Bladder microvascular endothelial cell (primary cell): ENCODE measurements at places on chromosomes 12 and 14. TPM values are rescaled to one million over a fixed set of nuclear protein-coding genes. Genes with fewer than 3 reads are reported as not detected.

The TMED10 gene
- 105 and 250 TPM in 2 replicates for total RNA-seq

The TMEM120B gene
- total RNA-seq = 3.1 and 9.8 TPM in 2 replicates

The PZP gene
- total RNA-seq = 0.94 and 1.1 TPM in 2 replicates

The FAIM2 gene
- not detected in 2 replicates for total RNA-seq

The DCN gene
- 0.50 and 0.97 TPM in 2 replicates for total RNA-seq

The RDH16 gene
- total RNA-seq = under 0.01 and 0.19 TPM in 2 replicates

The GLT8D2 gene
- total RNA-seq = 0.32 and 1.4 TPM in 2 replicates

The HECTD1 gene
- total RNA-seq = 239 and 486 TPM in 2 replicates

The CPNE6 gene
- not detected in 2 replicates for total RNA-seq

The PPP4R4 gene
- total RNA-seq = under 0.01 and 0.16 TPM in 2 replicates

The PPP1CC gene
- 69.5 and 74.1 TPM in 2 replicates for total RNA-seq

The PDE3A gene
- total RNA-seq = 1.3 and 2.4 TPM in 2 replicates

The HNF1A gene
- not detected in 2 replicates for total RNA-seq

The HOXC9 gene
- 0.16 and 0.94 TPM in 2 replicates for total RNA-seq
